ENCODE measurements at places on chromosomes 16 and 17.

DNA sequence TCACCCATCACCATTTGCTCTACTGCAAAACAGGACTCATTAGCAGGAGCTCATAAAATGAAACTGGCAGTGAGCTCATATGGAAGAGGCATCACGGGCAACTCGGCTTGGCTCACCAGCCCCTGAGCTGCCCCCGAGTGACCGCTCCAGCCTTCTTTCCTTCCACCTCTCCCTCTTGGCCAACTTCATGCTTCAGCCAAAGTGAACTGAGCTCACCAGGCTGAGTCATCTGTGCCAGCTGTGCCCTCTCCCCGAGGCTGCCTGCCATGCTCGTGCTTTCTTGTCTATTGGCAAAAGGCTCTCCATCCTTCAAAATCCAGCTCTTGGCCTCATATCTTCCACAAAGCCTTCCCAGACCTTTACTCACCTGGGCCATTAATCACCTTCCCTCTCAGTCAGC lies 391.4 kb downstream of the WWOX start:
- no peak for DNase-seq

- DNase-seq = no peak
Measured at GRCh38 chr16:29818082-29818481, 2.1 kb downstream of the PAGR1 start.

DNA sequence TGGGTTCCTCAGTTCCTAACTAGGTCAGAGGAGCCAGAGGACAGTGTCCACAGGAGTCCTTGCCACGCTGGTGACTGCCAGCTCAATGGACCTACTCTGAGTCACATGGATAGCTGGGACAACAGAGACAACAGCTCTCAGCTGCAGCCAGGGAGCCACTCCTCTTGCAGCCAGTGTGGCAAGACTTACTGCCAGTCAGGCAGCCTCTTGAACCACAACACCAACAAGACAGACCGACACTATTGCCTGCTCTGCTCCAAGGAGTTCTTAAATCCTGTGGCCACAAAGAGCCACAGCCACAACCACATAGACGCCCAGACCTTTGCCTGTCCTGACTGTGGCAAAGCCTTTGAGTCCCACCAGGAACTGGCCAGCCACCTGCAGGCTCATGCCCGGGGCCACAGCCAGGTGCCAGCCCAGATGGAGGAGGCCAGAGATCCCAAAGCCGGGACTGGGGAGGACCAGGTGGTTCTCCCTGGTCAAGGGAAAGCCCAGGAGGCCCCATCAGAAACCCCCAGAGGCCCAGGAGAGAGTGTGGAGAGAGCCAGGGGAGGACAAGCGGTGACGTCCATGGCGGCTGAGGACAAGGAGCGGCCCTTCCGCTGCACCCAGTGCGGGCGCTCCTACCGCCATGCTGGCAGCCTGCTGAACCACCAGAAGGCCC lies 6.7 kb downstream of the ZNF646 start:
- no peak for DNase-seq

GRCh38 chr16:31470615-31471014 lies 1.3 kb upstream of the TGFB1I1 start:
- DNase-seq = no peak

DNA sequence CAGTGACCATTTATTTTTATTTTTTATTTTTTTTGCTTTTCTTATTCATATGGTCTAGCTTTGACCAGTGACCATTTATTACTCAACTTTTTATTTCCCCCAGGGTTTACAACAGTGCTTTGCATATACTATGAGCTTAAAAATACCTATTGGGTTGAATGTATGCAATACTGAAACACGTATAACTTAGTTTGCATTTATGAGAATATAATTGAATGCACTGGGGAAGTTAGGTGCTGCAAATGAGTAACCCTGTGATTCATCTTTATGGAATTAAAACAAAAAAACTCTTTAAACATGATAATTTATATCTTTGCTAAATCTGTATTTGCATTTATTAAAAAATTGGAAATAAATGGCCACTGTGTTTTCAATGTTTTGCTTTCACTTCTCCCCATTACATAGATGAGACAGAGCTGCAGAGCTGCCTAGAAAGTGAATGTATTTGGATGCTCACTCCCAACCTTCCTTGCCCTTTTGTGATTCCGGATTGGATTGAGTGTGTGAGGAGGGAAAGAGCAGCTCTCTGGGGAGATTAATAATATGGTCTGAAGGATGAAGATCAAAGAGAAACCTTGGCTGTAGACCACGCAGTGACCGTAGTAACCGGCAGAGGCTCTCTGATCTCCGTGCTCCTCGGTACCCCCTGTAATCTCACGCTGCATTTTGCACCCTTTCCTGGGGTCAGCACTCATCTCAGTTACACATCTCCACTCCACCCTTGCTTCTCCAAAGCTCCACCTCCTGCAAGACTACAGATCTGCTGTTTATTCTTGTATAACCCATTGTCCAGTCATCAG lies 14.3 kb downstream of the TMEM100 start:
- DNase-seq = no peak

DNA sequence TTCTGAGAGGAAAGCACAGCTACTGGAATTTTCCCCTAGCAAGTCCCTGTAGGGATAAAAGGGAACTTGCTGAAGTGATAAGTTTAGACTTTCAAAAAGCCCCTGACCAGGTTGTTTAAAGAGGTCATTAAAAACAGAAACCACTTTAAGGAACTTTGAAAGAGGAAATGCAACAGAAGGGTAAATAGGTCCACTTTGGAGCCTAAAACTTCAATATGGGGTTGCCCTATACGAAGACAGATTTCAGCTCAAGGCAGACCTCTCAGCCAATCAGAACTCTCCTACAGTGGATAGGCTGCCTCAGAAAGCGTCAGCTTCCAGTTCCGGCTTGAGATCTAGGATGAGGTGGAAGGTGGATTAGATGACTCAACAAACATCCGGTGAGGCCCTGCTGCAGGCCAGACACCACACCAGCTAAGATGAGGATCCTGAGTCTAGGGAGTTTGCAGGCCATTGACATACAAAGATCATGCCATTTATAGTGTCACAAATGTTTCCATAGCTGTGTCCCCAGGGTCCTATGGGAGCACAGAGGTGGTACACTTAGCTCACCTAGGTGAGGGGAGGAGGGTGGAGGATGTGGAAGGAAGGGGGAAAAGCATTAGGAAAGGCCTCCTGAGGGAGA lies 7.9 kb upstream of the MFSD6L start:
- peak; percentile 23 for DNase-seq

DNA sequence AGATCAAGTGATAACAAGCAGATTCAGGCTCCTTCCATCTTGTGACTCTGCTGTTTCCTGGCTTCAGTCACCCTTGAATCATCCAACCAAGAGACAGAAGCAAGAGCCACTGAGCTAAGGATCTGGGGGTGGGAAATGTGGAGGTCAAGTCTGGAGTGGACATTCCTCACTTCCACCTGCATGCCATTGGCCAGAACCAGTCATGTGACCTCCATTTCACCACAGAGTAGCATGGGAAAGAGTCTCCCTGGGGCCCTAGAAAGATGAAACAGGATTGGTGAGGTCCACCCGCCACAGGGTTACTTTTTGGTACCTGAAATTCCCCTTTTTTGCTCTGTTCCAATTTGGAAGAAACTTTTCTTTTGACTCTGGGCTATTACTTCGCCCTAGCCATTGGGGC lies 1006.0 kb upstream of the EEF2KMT start:
- no peak for DNase-seq

DNA sequence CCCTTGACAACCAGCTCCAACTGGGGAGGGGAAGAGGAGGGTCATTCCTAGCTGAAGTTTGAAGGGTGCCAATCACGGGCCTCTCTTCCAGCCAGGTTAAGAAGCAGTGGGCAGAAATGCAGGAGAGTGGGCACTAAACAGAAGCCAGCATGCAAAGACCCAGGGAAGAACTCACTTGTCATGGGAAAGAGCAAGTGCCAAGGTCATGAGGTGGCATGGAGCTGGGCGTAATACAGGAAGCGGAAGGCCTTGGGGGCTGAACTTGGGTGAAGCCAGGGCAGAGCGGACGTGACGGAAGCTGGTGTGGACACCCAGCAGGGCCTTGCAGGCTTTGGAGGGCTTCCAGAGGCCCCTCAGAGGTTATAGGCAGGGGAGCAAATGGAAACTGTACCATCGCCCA lies 302.1 kb downstream of the MAF start:
- no peak for DNase-seq

GRCh38 chr17:56510554-56511342 lies 82.8 kb upstream of the NOG start:
- peak; percentile 56 for DNase-seq

- DNase-seq = peak; percentile 68
Measured at GRCh38 chr17:4584101-4584916, at the start of gene SMTNL2. Gene SMTNL2, plus strand, starts transcription at chr17:4584529. Its CDS starts 77 bp downstream, at chr17:4584606.

DNA sequence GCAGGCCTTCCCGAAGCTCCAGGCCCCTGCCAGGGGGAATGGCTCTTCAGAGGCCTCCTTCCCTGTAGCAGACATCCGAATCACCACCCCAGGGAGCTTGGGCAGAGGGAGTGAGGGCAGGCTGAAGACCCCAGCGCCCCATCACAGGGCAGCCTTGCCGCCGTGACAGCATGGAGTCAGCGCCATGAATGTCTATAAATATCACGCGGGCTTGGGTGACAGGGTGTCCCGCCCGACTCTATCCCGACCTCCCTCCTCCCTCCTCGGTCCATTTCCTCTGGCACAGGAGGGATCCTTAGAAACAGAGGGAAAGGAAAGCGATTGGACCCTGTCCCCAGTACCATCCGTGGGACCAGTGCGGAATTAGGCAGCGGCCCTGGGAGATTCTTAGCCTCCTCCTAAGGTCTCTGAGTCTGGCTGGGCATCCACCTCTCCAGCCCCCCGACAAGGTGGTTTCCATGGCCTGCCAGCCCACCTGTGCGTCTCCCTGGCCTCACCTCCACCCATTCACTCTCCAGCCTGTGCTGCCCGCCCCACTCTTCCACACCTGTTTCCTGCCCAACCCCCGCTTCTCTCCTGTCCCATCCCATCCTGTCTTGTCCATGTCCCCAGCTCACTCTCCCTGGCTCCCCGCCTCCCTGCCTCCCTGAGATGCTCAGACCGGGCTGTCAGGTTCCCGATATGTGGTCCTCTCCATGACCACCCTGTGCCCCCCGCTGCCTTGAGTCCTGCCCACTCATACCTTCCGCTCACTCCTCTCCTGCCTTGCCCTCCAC lies 5.1 kb downstream of the ATP2A1 start:
- DNase-seq = peak; percentile 46

GRCh38 chr17:78893684-78894083 lies 9.3 kb downstream of the CEP295NL start:
- no peak for DNase-seq

DNA sequence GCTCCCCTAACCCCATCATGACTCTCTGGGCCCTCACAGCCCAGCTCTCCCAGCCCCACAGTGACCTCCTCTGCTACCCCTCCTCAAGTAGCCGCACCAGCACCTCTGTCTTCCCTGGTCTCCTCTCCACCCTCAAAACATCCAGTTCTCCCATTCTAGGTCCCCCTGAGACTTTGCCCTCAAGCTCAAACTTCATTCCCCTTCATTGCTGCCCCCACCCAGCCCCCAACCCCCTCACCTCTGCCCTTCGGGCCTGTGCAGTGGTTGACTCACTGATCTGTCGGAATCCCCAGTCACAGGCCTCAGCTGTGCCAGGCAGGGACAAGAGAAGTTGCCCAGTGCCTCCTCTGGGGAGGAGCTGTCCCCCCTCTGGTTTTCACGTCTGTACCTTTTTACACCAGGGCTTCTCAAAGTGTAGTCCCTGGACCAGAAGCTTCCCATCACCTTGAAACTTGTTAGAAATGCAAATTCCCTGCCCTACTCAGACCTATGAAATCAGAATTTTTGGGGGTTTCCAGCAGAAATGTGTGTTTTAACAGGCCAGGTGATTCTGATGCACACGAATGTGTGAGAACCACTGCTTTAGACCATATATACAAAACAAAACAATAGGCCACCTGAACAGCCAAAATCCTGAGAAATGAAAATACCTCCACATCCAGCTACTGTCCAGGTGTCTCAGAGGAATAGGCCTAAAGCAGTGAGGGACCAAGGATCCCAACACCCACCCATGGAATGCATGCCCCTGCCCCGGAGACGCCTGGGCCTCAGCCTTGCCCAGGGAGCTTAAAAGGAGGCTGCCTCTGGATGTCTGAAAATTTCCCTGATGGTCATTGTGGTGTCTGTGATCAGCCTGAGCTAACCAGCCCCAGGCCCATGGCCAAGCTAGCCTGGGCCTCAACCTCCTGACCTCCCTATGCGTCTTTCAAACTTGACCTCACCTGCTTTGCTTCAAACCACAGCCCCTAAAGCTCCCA lies 853 bp upstream of the DOK4 start:
- no peak for DNase-seq

- DNase-seq = peak; percentile 97
Measured at GRCh38 chr17:7685533-7686221, 1.6 kb downstream of the TP53 start.

DNA sequence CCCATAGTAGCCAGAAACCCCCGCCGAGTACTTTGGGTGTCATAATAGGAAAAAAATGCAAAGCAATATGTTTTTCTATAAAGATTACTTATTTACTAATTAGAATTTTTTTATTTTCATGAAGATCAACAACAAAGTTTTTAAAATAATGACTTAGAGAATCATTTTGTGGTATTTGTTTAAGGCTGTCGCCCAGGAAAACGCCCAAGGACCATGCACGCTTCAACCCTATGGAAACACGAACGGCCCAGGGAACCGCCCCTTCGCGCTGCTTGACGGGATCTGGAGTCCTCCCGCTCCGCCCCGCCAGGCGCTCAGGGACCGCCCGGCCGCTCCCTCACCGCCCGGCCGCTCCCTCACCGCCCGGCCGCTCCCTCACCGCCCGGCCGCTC lies 408 bp upstream of the KPNA2 start:
- DNase-seq = peak; percentile 98

DNA sequence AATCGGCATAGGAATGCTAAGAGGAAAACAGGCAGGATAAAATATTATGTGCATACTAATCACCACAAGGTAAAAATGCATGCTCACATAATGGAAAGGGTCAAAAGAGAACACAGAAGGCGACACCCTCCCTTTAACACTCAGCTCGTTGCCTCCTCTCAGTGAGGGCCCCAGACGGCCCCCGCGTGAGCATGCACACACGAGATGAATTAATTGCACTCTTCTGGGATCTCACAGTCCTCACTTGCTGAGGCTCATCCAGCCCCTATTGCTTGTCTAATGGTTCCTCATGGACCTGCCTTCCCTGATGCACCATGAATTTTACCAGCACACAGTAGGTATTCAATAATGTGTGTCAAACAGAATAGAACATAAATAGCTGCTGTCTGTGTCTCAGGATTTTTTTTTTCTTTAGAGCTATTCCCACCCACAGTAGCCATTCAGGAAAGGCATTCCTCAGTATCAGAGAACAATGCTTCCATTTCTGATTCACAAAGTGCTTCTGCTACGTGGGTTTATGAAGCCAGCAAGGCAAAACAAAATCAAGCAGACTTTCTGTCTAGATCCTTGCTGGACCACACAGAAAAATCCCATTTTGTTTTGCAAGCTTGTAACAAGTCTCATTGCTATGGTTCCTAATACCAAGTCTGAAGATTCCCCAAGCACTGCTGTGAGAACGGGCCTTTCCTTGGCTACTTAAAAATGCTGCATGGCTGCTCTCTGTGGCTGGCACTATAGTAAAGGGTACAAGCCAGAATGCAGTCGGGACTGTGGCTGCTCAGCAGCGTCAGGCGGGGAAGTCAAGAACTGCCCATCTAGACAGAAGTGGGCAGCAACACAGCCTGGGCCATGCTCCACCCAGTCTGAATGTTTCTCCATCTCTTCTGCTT lies 43.6 kb downstream of the TOM1L2 start:
- DNase-seq = no peak

All from H9 (cell line).